ENCODE measurements at places on chromosomes 12 and 14.

DNA sequence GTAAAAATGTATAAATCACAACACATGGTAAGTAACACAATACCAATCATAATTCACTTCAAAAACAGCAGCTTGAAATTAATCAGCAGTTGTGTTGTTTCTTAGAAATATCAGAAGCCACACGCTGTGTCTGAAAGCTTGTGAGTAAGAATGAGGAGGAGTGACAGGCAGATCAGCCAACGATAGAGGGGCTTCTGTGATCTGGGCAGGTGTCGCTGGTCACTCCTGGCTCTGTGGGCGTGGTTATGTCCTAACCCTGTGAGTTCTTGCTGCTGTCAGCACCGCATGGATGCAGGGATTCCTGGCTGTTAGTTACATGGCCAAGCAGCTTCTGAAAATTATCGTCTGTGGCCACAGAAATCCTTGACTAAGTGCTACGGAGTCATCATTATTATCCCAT lies 123.4 kb downstream of the SLC25A47 start:
- DNase-seq: peak; percentile 42

DNA sequence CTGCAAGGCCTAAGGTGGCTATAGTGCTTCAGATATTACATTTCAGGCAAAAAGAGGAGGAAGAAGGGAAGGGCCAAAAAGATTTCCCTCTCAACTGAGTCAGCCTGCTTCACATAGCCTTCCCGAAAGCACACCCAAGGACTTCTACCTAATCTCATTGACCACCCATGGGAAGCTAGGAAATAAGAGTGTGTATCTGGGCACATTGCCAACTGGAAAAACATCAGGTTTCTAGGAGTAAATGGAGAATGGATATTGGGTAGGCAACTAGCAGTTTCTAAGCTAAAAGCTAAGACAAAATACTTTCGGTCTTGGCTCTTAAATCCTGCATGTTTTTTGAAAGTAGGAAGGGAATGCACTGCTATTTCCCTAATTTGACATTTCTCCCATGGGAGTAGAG lies 221.7 kb upstream of the GRIP1 start:
- DNase-seq: peak; percentile 41

- no peak for DNase-seq
These were observed 12.4 kb downstream of the MTERF2 start for GRCh38 chr12:106974511-106974910.

DNA sequence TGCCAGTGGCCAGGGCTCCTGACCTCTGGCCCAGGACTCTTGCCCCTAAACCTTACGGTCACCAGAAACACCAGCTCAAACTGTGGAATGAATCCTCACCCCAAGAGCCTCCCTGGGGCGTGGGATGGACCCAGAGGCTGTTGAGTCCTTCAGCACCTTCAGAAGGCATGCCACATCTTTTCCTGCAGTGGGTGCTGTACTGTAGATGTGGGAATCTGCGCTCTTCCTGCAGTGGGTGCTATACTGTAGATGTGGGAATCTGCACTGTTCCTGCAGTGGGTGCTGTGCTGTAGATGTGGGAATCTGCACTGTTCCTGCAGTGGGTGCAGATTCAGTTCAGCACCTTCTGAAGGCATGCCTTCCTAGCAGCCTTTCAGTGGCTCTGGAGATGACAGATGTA lies 1.2 kb downstream of the KRT82 start:
- DNase-seq: no peak

DNA sequence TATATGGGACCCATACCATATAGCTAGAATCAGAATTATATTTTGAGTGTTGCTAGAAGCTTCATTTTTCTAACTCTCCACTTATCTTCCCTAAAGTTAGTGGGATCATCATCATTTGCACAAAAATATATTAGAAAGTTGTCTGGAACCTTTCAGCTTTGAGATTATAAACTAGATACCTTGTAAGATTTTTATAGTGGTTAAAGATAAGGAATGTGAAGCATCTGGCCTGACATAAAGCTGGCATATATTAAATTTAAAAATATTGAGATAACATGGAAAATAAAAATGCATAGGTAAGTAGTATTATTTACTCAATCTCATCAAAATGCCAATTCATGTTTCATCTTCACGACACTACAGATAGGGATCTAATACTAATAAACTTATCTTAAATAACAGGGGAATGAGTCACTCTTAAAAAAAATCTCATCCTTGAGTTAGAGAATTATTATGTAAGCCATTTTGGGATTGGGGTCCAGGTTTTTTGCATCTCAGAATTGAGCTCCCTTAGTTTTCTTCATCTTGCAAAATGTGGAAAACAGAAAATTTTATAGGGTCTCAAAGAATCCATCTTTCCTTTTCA lies 318.5 kb downstream of the KCNC2 start:
- no peak for DNase-seq
